T-helper 17 cell (primary cell): ENCODE measurements at places on chromosomes 4 and X.

DNA sequence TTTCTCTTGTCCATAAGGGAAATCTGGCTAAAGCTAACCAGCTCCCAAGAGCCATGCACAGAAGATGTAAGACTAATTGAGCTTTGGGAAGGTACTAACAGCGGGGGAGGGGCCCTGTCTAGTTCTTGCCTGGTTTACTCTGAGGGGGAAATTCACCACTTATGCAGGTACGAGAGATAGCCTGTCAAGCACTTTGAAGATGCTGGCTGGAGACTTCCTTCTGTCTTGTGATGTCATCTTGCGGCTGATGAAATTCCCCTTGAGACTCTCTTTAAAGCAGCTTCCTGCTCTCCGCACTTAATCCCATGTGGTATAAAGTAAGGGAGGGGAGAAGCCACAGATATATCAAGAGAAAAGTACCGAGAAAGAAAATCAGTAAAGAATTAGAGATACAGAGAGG lies 345.3 kb downstream of the MAPK10 start:
- no peak for DNase-seq

GRCh38 chr4:65798498-65799127 lies 128.3 kb upstream of the EPHA5 start:
- DNase-seq, result no peak

GRCh38 chr4:152485726-152486276 lies 50.1 kb downstream of the FBXW7 start:
- DNase-seq, result no peak

- DNase-seq, result no peak
Measured at GRCh38 chr4:56723201-56723605, 42.1 kb upstream of the HOPX start.

GRCh38 chrX:103157496-103158316 lies 57.2 kb upstream of the BEX4 start:
- peak; percentile 4 for DNase-seq

DNA sequence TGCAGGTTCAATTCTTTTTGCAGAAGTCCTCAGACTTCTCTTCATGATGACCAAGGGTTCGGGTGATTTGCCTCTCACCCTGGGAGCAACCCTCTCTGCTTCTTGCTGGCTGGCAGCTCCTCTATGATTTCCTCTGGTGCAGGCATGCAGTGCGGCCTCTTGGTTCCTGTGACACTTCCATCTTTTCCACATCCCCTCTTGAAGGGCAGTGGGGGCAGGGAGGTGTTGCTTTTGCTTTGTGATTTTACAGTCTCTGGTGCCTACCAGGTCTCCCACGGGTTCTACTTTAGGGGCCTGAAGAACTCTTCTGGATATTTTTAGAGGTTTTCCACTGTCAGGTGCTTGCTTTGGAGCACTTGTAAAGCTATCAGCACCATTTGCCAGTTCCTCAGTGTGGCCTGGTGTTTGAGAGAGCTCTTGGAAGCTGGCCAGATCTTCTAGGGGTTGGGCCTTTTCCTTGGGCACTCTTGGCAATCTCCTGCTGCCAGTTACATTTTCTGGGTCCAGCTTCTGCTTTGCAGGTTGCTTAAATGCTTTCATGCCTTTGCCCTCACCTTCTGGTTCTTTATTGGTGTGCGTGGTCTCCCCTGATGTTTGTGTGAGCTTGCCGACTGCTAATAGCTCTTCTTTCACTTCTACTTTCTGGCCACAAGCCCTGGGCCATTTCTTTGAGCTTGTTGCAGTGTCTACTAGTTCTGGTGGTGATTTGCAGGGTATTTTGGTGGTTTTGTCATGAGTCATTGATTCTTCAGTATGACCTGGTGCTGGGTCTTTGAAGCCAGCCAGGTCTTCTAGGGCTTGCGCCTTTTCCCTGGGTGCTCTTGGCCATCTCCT lies 11.5 kb upstream of the CHST7 start:
- no peak for DNase-seq

GRCh38 chrX:39327255-39327654 lies 526.0 kb downstream of the MID1IP1 start:
- DNase-seq, result peak; percentile 9
